ENCODE measurements at places on chromosomes 2 and 18. TPM values are rescaled to one million over a fixed set of nuclear protein-coding genes. Genes with fewer than 3 reads are reported as not detected.

The ACOXL gene
- not detected for total RNA-seq

The SCYGR4 gene
- not detected for total RNA-seq

The HOXD1 gene
- 10.3 TPM for total RNA-seq

The TMEM178A gene
- 0.80 TPM for total RNA-seq

The WDCP gene
- 22.6 TPM for total RNA-seq

The UGT1A4 gene
- total RNA-seq = not detected

The SPRED2 gene
- 14.6 TPM for total RNA-seq

The DSG4 gene
- total RNA-seq = not detected

The GLI2 gene
- 0.16 TPM for total RNA-seq

The SCG2 gene
- total RNA-seq = 5.9 TPM

The TMEM37 gene
- not detected for total RNA-seq

The MYL1 gene
- not detected for total RNA-seq

The GPR45 gene
- total RNA-seq = 0.98 TPM

The FN1 gene
- 551 TPM for total RNA-seq

The MAB21L4 gene
- not detected for total RNA-seq

The FNDC4 gene
- total RNA-seq = 1.5 TPM

Measured in SK-MEL-5 (cell line).